ENCODE measurements at places on chromosomes 11 and 22.
A peak's percentile ranks its signal among the peaks of the same experiment; 100 is the strongest.

DNA sequence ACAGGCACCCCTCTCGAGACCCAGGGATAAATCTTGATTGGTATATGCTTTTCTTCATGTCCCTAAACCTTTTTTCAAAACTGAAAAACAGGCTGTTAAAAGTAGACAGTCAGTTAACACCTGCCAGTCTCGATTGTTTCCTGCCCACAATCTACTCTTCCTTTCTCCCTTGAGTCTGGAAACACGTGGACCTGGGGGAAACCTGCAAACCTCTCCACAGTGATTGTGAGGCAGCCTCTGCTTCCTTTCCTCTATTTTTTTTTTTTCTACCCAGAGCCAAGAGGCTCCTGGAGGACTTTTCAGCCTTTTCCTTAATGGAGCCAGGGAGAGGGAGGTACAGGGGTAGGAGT is 69.4 kb upstream of the CLMP start:
- no peak for DNase-seq

DNA sequence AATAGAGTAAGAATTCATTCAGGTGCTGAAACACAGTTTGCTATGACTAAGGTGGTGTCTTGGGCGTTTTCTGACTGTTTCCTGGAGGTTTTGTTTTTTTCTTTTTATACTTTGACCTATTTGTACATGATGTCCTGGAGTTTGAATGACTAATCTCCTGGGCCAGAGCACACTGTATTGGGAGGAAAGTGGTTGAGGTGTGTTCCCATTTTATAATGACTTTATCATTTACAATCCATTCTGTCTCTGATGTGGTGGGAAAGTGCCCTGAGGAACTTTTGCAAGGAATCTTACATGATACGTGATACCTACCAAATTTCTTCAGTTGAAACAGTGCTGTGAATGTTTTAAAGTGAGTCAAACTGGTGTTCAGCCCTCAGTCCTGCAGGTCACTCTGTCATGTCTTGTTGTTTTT is 80.8 kb downstream of the TNRC6B start:
- DNase-seq, result no peak

- DNase-seq, result no peak
Measured at GRCh38 chr11:120091701-120092100, 46.2 kb downstream of the TRIM29 start.

DNA sequence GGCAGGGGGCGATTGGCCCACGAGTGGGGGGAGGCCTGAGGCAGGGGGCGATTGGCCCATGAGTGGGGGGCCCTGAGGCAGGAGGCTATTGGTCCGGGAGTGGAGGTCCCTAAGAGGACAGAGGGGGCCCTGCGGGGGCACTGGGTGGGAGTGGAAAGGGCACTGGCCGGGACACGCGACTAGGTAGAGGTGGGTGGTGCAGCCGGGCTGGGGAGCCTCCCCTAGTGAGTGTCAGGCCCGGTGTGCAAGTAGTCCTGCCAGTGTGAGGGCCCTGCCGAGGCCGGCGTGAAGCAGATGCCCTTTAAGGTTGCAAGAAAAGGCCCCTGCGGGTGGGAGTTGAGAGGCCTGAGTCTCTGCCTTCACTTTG is 909 bp upstream of the BRD1 start:
- DNase-seq, result no peak

- DNase-seq, result peak; percentile 74
Measured at GRCh38 chr11:3165152-3165705, at the start of gene OSBPL5. Gene OSBPL5 (minus strand): TSS chr11:3165310. CDS start chr11:3129148, 36,162 bp downstream.

- DNase-seq, result no peak
Measured at GRCh38 chr22:27099946-27100722, 442.7 kb downstream of the MIAT start.

DNA sequence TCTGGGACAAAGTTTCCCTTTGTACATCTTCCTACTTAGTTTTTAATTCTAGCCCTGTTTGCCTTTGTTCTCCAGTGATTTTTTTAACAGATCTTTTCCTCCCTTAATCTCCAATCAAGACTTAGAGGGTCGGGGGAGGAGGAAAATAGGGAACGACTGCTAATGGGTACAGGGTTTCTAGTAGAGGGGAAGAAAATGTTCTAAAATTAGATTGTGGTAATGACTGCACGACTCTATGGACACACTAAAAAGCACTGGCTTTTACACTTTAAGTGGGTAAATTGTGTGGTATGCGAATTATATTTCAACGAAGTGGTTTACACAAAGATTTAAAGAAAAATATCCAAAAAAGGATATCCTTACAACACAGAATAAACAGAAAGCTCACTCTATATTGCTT is 110.0 kb upstream of the SPON1 start:
- DNase-seq, result no peak

GRCh38 chr22:19182472-19183157 is 4.1 kb upstream of the SLC25A1 start:
- no peak for DNase-seq

DNA sequence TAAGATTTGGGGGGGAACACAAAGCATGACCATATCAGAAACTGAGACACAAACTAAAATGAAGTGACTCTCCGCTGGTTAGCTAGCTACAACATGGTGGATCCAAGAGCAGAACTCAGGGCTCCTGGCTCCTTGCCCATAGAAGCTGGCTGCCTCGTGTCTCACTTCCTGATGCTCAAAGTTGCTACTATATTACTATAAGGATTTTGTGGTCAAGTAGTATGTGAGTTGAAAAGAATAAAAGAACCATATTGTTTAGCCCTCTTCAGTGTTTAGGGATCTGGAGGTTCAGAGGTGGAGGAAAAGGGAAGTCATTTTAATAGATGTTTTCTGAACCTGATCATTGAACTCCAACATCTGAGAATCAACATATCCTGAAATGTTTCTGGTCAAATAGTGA is 16.9 kb upstream of the SIK2 start:
- DNase-seq, result peak; percentile 91

DNA sequence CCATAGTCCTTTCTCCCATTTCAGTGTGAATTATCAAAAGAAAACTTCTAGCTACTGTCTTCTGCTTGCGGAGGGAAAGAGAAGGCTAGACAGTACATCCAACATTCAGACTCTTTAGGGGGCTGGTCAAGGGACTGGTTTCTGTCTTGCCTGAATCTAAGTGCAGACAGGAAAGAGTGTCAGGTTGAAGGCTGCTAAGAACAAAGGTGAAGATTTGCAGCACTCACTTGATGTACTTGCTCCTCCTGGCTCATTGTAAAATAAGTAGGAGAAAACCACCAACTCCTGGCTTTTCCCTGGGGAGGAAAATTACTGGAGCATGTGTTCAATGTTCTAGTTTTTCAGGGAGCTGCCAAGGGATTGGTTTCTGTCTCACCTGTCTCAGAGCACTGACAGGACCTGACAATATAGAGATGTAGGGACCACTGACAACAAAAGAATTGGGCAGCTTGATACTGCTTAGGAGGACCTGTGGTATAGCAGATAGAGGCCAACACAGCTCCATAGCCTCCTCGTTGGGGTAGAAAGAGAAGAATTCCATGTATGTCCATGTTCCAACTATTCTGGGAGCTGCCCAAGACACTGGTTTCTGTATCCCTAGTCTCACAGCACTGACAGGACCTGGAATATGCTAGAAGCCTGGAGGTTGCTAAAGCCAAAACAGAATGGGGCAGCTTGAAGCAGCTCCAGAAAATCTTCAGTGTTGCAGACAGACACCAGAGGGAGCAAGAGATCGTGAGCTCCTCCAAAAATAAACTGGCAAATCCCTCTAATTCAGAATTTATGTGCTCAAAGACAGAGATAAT is 39.7 kb upstream of the MMP12 start:
- DNase-seq, result peak; percentile 57

- DNase-seq, result no peak
Measured at GRCh38 chr22:48084041-48084728, 1321.7 kb downstream of the TBC1D22A start.

DNA sequence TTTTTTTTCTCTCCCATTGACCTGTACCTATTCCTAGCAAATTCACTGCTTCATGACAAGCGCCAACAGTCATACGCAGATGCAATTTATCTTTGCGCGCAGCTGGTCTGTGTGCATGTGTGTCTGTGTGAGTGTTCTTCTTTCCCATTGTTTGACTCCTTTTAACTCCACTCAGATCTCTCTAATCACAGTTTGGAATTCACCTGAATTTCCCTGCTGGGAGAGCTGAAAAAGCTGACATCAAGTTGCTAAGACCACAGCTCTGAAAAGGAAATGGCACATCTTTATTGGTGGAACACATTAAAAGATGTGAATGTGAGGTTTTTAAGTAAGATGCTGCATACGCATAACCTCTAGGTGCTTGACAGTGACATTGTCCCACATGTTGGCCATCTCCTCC is 187.4 kb upstream of the MTMR2 start:
- no peak for DNase-seq

GRCh38 chr11:96311120-96311568 is 31.9 kb downstream of the MAML2 start:
- DNase-seq, result peak; percentile 88

DNA sequence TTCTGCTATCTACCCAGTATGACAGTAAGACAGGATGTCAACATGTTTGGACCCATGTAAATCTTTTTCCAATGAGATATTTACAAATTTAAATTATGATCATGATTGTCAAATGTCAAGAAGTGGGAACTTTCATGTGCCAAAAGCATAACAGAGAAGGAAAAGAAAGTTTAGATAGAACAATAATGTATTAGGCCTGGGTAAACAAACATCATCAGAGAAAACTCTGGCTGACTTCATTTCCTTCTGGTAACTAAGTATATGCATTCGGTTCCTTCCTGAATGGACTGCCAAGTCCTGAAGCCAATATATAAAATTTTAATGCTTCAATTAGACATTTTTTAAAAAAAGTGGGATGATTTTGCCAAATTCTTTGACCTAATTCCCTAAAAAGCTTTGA is 16.5 kb downstream of the RNF141 start:
- DNase-seq, result no peak

DNA sequence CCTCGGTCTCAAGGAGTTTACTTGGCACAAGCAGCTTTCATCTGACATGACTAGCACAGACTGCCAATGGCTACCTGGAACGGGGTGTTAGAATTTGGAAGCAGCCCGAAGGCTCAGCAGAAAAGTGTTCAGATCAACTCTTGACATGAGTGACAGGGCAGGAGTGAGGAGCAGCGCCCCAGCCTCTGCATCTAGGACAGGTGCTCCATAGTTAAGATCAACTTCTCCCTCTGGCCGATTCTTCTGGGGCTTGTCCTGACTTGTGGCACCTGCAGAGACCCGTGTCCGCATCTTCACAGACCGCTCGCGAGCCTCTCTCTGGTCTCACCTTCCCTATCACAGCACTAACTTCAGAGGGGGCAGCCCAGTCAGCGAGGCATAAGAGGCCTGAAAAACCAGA is 42.5 kb upstream of the CHKA start:
- DNase-seq, result no peak

DNA sequence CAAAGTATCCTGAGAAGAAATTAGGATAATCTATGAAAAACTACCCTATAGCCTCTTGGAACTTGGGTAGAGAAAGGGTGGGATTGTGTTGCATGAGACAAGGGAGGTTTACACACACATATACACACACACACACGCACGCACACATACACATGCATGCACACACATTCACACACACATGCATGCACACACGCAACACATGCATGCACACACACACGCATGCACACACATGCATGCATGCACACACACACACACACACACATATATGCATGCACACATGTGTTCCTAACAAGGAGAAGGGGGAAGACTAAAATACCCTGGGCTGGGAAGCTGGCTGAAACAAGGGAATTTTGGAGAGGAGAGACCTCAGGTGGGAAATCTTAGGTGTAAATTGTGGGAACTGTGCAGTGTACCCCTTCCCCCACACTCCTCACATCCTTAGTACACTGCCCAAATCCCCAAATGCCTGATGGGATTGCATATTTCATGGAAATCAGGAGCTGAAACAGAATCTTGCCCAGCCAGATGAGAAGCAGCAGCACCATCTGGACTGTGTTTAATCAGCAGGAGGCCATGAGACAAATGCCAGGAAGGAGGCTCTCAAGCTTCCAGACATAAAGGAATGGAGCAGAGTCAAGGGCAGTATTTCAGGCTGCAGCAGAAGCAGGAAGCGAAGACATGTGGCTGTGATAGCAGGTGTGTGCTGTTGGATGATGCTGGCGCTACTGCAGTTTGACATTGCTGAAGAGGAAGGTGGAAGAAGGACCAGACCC is 14.6 kb upstream of the POLD3 start:
- DNase-seq, result peak; percentile 53

DNA sequence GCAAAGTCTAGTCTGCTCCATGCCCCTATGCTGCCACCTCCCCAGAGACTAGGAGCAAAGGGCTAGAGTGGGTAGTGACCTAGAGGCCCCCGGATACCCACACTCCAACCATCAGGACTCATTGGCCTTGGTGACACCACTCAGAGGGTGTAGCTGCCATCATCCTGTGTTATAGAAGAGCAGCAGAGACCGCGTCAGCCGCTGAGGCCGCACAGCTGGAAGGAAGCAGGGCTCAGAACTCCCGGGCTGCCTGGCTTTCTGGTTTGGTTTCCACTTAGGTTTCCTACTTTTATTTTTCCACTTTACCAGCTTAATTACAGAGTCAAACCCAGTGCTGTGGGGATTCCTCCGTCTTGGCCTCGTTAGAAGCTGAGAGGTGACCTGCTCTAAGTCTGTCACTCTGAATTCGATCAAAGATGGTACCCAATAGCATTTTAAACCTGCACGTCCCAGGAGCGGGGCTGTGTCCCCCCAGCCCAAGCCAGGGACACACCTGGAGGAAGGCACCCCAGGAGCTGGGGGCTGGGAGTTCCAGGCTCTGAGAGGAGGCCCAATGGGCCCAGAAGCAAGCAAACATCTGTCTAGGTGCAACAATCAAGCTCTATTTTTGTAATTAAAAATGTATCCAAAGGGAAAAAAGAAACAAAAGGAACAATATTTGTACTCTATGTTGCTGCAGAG is 2.1 kb upstream of the CDKN1C start:
- DNase-seq, result no peak

- DNase-seq, result no peak
Measured at GRCh38 chr11:60974726-60975125, 3.2 kb downstream of the CD6 start.
